Activated T-cell treated with anti-CD3 and anti-CD28 coated beads for 1 hour (primary cell): ENCODE measurements at places on chromosomes 13 and 19.

DNA sequence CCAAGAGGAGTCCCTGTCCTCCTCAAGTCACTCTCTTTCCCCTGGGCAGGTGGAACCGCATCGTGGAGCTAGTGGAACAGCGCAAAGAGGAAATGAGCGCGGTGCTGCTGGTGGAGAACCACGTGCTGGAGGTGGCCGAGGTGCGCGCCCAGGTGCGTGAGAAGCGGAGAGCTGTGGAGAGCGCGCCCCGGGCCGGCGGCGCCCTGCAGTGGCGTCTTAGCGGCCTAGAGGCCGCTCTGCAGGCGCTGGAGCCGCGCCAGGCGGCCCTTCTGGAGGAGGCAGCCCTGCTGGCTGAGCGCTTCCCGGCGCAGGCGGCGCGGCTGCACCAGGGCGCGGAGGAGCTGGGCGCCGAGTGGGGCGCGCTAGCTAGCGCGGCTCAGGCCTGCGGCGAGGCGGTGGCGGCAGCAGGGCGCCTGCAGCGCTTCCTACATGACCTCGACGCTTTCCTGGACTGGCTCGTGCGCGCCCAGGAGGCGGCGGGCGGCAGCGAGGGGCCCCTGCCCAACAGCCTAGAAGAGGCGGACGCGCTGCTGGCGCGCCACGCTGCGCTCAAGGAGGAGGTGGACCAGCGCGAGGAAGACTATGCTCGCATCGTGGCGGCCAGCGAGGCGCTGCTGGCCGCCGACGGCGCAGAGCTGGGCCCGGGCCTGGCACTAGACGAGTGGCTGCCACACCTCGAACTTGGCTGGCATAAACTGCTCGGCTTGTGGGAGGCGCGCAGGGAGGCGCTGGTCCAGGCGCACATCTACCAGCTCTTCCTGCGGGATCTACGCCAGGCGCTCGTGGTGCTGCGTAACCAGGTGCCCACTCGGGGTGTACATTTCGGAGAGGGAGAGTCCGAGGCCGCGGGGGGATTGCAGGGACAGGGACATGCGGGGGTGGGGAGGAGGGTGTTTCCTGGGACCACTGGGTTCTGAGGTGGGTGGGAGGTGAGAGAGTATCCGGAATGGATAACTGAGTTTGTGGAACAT lies 52.8 kb downstream of the SPTBN4 start:
- DNase-seq = no peak

GRCh38 chr13:28739376-28739775 lies 20.6 kb upstream of the SLC46A3 start:
- DNase-seq = no peak

DNA sequence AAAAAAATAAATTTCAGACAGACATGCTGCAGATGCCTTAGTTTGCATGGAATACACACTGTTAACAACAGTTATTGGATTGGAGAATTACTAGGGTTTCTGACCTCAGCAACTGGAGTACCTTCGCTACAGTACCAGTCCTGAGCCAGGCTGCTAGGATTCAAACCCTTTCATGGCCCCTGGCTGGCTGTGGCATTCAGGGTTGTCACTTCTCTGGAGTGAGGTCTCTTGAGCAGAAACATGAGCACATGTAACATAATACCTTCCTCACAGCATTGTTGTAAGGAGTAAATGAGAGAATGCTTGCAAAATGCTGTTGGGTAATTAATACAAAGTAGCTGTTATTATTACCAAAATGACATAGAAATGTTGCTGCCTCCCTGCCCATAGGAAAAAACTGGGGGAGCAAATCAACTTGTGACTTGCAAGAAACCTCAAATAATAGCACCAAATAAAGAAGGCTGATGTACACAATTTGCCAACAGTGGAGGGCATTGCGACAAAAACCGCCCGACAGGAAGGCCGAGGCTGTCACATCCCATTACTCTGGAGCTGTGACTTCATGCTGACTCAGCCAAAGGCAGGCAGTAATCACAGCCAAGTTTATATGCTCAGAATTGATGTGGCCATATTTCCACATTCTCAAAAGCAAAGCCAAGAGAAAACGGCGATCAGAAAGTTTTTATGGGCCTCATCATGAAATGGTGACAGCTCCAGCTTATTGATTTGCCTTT lies 100.4 kb downstream of the RFC3 start:
- no peak for DNase-seq

DNA sequence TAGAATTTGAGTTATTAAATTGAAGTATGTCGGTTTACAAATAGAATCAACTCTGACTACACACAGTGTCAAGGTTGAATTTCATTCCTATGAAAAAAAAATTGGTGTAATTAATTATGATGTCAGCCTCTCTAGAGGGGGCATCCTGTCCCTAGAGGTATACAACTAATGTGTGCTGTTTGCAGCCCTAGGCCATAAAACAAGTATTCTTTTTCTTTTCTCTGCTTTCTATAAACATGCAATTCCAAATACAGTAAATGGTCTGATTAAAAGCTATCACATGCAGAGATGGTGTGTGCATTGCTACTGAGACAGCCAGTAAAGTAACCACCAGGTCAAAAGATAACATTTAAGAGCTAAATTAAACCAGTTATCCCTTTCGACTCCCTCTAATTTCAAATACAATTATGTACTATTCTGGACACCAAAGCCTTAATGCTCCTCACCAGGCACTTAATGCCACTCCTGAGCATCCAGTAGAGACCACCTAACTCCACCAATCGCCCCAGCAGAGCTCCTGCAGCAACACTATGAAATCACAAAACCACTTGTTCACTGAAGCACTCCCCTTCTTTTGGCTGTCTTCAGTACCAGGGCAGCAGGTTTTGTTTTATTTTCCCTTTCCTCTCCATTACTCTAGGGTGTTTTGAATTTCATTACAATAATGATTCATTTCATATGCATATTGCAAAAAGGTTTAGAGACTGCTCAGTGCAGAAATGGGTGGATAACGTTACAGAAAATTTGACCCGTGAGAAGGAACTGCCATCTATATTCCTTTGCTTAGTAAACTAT lies 426.9 kb downstream of the PCDH9 start:
- no peak for DNase-seq

GRCh38 chr19:38492181-38492813 lies 58.8 kb downstream of the RYR1 start:
- no peak for DNase-seq

GRCh38 chr19:4866595-4867424 lies 657 bp downstream of the PLIN3 start:
- peak; percentile 30 for DNase-seq

DNA sequence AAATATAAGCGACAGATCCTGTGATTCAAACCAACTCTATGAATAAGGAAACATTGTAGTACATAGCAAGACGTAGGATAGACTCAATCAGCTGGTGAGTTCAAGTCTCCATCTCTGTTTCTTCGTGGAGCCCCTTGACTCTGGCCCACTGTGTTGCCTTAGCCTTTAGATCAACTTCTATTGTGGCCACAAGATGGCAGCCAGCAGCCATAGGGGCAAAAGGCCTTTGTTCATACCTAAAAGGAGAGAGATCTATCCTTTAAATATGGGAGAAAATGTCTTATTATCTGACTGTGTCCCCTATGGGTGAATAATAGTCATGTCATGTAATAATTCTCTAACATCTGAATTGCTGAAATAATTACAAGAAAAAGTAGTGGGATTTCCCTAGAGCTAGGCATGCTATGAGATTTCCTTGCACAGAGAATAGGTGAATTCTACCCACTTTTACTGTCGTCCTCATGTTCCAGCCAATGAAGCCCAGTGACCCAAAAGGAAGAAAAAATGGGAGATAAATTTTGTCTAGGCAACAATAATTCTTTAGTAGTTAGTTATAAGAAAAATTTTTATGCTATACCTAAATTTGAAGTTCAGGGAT lies 129.4 kb downstream of the PCDH20 start:
- DNase-seq = no peak

DNA sequence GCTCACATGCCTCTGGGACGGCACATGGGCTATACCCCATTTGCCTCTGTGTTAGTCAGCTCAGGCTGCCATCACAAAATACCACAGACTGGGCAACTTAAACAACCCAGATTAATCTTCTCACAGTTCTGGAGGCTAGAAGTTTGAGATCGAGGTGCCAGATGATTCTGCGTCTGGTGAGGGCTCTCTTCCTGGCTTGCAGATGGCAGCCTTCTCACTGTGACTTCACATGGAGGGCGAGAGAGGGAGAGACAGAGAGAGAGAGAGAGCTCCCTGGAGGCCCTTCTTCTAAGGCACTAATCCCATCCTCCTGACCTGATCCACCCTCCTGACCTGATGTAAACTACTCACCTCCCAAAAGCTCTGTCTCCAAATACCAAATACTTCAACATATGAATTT lies 55.0 kb downstream of the GPR12 start:
- no peak for DNase-seq

DNA sequence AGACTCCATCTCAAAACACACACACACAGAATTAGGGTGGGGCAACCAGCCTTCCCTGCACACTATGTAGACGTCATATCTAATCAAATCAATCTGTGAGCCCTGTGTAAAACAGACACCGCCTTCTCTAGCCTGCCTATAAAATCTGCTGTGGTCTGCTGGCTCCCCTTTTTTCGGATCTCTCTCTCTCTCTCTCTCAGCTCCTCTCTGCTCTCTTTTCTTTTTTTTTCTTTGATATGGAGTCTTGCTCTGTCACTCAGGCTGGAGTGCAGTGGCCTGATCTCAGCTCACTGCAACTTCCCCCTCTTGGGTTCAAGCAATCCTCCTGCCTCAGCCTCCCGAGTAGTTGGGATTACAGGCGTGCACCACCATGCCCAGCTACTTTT lies 11.8 kb upstream of the CD70 start:
- DNase-seq = no peak

DNA sequence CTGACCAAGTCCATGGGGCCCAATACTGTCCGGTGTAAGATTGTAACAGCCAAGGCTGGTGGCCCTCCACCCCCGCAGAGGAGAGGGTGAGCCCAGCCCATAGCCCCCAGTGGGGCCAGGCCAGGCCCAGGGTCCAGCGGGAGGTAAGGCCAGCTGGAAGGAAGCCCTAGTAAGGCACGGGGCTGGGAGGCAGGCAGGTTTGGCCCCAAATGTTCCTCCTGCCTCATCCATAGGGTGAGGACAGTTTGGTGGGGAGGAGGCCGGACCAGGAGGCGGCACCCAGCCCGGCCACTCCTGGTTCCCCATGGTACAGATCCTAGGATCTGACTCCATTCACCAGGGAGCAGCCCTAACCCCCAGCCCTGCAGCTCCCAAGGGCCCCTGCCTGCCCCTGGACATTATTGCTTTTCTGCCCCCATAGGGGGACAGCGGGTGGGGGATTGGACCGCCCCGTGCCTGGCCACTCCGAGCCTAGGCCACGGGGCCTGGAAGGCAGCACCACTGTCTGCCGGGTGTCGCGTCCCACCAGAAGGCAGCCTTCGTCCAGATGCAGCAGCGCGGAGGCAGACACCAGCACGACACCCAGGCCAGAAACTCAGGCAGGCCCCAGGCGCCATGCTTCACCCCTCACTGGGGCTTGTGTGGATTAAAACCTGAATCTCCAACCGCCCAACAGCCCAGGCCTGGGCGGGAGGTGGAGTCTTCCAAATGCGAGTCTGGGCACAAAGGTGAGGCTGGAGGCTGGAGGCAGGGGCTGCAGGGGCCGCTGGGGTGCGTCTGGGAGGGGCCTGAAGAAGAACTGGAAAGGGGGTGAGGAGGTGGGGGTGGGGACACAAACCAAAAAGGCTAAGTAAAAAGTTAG lies 6.7 kb upstream of the CCNP start:
- no peak for DNase-seq

DNA sequence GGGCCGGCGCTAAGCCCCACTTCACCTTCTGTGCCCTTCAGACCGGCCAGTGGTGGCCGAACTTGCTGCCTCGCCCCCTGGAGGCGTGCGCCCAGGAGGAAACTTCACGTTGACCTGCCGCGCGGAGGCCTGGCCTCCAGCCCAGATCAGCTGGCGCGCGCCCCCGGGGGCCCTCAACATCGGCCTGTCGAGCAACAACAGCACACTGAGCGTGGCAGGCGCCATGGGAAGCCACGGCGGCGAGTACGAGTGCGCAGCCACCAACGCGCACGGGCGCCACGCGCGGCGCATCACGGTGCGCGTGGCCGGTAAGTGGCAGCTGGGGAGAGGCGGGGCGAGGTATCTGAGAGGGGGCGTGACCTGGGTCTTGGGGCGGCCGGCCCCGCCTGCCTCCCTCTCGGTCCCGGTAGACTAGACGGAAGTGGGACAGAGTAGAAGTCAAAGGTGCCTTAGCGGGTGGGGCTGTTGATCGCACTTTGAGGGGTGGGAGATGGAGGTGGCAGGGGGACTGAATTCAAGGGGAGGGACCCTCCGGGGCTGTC lies 5.6 kb downstream of the ICAM5 start:
- peak; percentile 49 for DNase-seq

GRCh38 chr13:44275381-44275780 lies 98.2 kb upstream of the SERP2 start:
- no peak for DNase-seq

GRCh38 chr13:42049454-42049813 lies 986 bp downstream of the DGKH start:
- no peak for DNase-seq

- no peak for DNase-seq
Observed at GRCh38 chr13:30373727-30374126, 48.6 kb upstream of the UBE2L5 start.

DNA sequence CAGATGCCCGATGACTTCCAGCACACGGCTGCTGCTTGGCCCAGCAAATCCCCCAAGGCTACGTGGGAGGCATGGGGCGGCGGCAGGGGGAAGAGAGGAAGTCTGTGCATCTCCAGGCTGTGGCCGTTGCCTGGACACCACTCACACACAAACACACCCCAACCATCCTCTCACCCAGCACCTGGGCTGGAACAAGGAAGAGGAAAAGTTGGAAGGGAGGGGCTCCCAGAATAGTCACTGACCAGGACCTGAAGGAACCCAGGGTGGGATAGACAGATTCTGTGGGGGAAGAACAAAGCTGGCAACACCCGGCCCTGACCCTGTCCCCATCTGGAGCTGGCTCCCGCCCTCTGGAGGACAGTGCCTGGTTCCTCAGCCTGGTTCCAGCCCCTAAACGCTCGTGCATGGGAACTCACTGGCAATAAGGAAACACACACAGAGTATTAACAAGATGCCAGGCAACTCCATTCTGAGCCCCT lies 11.2 kb downstream of the PPP6R1 start:
- DNase-seq = no peak

DNA sequence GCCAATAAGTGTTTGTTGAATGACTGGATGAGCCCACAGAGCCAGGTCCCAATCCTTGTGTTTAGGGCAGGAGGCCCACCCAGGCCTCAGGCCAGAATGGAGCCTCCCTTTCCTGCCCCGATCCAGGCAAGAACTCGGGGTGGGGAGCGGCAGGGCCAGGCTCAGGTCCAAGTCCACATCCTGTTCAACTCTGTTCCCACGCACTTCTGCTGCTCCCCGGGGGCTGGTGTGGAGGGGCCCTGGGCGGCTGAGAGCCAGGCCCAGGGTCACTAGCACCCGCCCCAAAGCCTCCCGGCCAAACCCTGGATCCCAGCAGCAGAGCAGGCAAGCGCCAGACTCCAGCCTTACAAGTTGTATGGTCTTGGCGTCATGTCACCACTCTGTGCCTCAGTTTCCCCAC lies 8.0 kb downstream of the ANGPTL8 start:
- DNase-seq = no peak
